ENCODE measurements at places on chromosomes 6 and 20. TPM values are rescaled to one million over a fixed set of nuclear protein-coding genes. Genes with fewer than 3 reads are reported as not detected.

Gene SLC17A1
- total RNA-seq: not detected

Gene LY6G5B
- total RNA-seq: 10.2 TPM

Gene TMEM217
- total RNA-seq: 1.8 TPM

Gene ZC2HC1B
- not detected for total RNA-seq

Gene PBOV1
- not detected for total RNA-seq

Gene SSTR4
- not detected for total RNA-seq

Gene PTCHD4
- total RNA-seq: 1.1 TPM

Gene VIP
- total RNA-seq: not detected

Gene SLC16A10
- not detected for total RNA-seq

Gene SNAP91
- total RNA-seq: 0.23 TPM

Gene BPIFB2
- not detected for total RNA-seq

Gene TFAP2A
- 26.6 TPM for total RNA-seq

Gene KIF3B
- total RNA-seq: 36.1 TPM

Gene NKX2-4
- not detected for total RNA-seq

Gene KCNQ5
- total RNA-seq: 4.1 TPM

Gene PTPRT
- total RNA-seq: not detected

Gene C6orf58
- not detected for total RNA-seq

Gene PLCB4
- 13.3 TPM for total RNA-seq

Gene SRXN1
- 20.6 TPM for total RNA-seq

Gene LTV1
- total RNA-seq: 22.6 TPM

Gene TRDN
- total RNA-seq: not detected

Gene PRKN
- total RNA-seq: 5.1 TPM

Gene MYLK4
- 0.99 TPM for total RNA-seq

Gene MCHR2
- not detected for total RNA-seq

Gene LPA
- total RNA-seq: not detected

Gene OR2B6
- not detected for total RNA-seq

Gene KCNK17
- total RNA-seq: not detected

Gene ANGPT4
- not detected for total RNA-seq

Gene FBXL4
- total RNA-seq: 13.1 TPM

Gene ABCC10
- total RNA-seq: 43.1 TPM

Gene KIFC1
- 8.1 TPM for total RNA-seq
